ENCODE measurements at places on chromosomes 13 and 19.

GRCh38 chr19:58555369-58555885 lies 522 bp upstream of the CHMP2A start:
- no peak for DNase-seq

- no peak for DNase-seq
These were observed 163.1 kb upstream of the MIR17HG start for GRCh38 chr13:91184244-91184926.

DNA sequence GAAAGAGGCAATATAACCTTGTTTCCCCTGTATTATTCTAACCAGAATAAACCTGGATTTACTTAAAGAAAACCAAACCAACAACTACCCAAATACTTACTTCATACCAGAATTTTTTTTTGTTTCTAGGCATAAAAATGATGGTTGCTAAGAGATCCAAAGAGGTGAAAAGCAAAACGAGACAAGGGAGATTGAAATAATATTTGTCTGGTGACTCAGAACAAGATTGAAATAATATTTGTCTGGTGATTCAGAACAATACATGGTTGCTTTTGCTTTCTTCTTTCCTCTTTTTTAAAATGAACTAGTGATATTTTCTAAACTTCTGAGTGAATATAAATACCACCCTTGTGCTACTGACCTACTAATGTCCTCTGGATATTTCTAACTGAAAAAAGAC lies 592.9 kb downstream of the KCTD12 start:
- DNase-seq: no peak

- no peak for DNase-seq
These were observed 2.2 kb downstream of the ABCA7 start for GRCh38 chr19:1041835-1042685.

DNA sequence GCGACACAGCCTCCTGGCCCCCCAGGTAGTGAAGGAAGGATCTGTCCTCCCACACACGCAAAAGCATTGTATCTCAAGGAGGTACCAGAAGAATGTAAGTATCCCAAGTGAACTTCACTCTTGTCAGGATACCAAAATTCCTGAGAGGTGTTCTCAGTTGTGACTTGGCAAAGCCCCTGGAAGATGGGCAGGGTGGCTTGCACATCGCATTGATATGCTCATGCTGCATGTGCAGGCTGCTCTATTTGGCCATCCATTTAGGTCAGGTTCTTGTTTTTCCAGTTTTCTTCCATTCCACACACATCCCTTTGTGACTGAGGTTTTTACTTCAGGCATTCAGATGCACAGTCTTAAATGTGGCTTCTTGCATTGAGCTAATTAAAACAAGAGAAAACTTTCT lies 382.8 kb downstream of the FOXO1 start:
- DNase-seq: no peak

GRCh38 chr19:5691822-5692722 lies 2.0 kb downstream of the RPL36 start:
- no peak for DNase-seq

GRCh38 chr13:31504918-31505317 lies 234.4 kb upstream of the RXFP2 start:
- no peak for DNase-seq

- DNase-seq: peak; percentile 91
These were observed 1.9 kb upstream of the ZBTB32 start for GRCh38 chr19:35702223-35703012.

DNA sequence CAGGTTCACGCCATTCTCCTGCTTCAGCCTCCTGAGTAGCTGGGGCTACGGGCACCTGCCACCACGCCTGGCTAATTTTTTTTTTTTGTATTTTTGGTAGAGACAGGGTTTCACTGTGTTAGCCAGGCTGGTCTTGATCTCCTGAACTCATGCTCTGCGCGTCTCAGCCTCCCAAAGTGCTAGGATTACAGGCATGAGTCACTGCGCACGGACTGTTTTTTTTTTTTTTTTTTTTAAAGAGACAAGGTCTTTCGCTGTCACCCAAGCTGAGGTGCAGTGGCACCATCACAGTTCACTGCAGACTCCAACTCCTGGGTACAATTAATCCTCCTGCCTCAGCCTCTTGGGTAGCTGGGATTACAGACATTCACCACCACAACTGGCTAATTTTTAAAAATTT lies 8.2 kb upstream of the ADAMTS10 start:
- DNase-seq: no peak

GRCh38 chr19:50820549-50821247 lies 2.9 kb downstream of the KLK1 start:
- DNase-seq: no peak

- no peak for DNase-seq
These were observed 11.9 kb upstream of the FRY start for GRCh38 chr13:32019612-32020233.

DNA sequence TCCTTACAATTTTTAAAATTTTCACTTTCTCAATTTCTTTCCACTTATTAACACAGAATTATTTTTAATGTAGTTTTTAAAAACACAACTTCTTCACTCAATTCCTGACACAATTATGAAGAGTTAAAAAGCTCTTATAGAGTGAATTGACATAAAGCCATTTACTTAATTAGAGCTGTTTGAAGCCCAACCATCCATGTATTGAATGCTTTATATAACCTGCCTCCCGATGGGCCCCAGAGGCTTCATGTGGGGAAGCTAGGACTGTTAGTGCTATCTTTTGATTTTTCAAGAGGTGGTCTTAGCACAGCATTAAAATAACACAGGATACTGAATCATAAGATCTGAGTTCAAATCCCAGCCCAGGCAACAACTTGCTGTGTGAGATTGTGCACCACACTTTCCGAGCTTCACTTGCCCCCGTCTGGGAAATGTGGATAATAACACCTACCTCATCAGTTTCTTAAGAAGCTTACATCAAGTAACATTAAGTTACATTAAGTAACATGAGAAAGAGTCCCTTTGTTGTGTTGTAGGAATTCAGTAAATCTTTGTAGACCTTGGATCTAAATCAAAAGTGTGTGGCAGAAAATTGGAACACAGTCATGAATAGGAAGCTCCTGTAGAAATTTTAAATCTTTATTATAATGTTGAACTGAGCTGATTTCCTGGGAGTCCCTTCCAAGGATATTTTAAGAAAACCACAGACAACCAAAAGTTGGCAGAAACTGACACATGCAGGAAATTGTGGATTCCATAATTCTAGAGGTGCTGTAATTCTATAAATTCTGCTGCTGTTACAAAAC lies 5.5 kb upstream of the ENOX1 start:
- no peak for DNase-seq

DNA sequence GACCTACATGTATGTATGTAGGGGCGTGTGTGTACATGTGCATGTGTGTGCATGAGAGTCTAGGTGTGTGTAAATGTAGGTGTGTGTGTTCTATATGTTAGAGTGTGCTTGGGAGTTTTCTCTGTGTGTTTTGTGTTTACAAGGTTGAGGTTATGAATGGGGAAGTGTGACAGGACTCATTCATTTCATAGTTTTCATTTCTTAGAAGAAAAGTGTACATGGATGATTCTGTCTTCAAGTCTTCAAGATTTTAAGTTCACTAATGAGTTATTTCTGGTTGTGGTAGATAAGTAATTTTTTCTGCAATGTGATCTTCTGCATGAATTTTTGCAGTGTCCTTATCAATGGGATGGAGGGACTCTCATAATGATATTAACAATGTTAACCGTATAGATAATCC lies 118.2 kb upstream of the SLC10A2 start:
- no peak for DNase-seq

DNA sequence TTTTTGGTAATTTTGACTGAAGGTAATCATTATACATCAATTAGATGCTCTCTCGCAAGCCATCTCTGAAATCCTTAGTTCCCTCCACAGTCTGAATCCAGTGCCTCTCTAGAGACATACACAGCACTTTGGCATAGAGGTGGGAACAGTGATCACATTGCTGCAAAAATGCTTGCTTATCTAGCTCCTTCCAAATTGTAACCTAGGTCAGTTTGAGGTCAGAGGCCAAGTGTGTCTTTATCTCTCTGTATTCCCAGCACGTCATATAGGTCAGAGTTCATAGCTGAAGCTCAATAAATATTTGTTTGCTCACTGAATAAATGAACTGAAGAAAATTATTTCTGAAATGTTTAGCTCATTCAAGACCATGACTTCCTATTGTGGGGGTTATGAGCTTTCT lies 462.5 kb downstream of the DIAPH3 start:
- no peak for DNase-seq

DNA sequence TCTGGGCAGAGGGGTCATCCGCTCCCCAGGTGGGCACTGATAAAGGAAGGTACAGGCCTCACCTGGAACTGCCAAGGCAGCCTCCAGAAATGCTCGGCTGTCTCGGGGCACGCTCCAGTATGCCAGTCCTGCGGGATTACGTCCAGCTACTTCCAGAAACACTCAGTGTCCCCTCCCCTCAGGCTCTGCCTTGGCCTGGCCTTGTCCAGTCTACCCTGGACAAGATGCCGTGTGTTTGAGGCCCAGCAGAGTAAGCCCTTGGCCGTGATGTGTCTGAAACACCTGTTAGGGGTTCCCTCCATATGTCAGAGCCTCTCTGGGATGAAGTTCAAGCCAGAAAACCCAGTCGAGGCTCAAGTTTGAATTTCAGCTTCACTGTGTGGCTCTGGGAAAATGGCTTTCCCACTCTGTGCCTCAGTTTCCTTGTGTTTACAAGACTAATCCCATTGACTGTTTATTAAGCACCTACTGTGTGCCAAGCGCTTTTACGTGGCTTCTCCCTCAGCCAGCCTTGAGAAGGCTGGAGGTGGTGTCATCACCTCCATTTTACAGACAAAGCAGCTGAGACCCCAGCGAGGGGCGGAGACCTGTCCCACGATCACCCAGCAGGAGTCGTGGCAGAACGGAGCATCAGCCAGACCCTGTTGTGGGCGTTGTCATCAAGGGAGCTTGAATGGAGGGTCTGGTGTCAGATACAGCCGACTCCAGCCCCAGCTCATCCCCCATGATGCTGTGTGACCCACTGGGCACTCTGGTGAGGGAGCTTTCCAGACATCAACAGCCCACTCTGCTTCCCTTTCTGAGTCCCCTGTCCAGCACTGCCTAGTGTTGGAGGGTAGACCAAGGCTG lies 2.0 kb upstream of the PIK3R2 start:
- DNase-seq: no peak

- DNase-seq: no peak
These were observed 324.6 kb downstream of the KLF12 start for GRCh38 chr13:73809561-73809960.
